Type B pancreatic cell (in vitro differentiated cells): ENCODE measurements at places on chromosomes 3 and 15. TPM values are rescaled to one million over a fixed set of nuclear protein-coding genes. Genes with fewer than 3 reads are reported as not detected.
A peak's percentile ranks its signal among the peaks of the same experiment; 100 is the strongest.

The ALS2CL gene
- 31.7 and 70.8 TPM in 2 replicates for total RNA-seq

The OR5H15 gene
- total RNA-seq: not detected in 2 replicates

The ZNF501 gene
- 5.0 and 5.8 TPM in 2 replicates for total RNA-seq

The SMAD6 gene
- 27.0 and 31.7 TPM in 2 replicates for total RNA-seq

GRCh38 chr15:35696767-35697231, 150.8 kb upstream of the DPH6 start:
- H3K4me3 ChIP-seq: peak overlapping the region; percentile 45
- no peaks in the 10 kb centered on the region for H3K36me3 ChIP-seq
- peaks cover 50% of the 10 kb centered on the region for H3K4me1 ChIP-seq
- no peaks in the 10 kb centered on the region for H3K27me3 ChIP-seq
- H3K27ac ChIP-seq: peak overlapping the region; percentile 79

- H3K27ac ChIP-seq: peak overlapping the region; percentile 12
- H3K4me1 ChIP-seq: peaks cover 26% of the 10 kb centered on the region
- peaks cover 3% of the 10 kb centered on the region for H3K27me3 ChIP-seq
- DNase-seq: no peak
- no peaks in the 10 kb centered on the region for H3K36me3 ChIP-seq
These were observed 57.0 kb downstream of the IQSEC1 start for GRCh38 chr3:13016083-13016720.

DNA sequence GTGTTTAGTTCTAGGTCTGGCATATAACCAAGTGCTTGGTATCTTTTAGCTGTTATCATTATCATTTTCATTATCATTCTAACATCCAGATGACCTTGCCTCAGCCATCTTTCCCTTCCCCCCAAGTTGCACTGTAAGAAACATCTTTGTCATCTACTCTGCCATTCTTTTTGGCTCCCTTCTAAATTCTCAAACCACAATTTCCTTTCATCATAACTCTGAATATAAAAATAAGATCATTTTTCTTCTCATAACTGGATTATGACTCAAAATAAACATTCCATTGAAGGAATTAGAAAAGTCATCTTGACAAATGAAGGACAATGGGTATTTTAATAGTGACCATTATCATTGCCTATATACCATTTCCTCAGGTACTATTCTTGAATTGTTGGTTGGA, 786.2 kb downstream of the AGBL1 start:
- no peak overlapping the region for H3K4me3 ChIP-seq
- peaks cover 28% of the 10 kb centered on the region for H3K27me3 ChIP-seq
- peaks cover 3% of the 10 kb centered on the region for H3K36me3 ChIP-seq
- no peak for DNase-seq

DNA sequence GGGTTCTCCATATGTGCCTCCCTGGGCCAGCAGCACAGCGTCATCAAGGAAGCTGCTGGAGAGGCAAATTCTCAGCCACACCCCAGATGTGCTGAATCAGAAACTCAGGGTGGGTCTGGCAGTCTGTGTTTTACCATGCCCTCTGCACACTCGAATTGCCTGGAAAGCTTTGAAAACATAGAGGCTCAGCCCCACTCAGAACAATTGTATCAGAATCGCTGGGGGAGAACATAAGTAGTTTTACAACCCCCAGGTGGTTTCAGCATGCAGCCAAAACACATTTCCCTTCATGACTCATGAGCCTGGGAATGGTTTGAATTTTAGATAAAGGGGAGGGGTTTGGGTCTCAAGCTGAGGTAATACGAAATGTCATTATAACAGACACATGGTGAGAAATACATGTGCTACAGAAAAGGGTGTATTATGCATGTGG, 9.6 kb downstream of the TGM4 start:
- peaks cover 8% of the 10 kb centered on the region for H3K27me3 ChIP-seq
- no peak overlapping the region for H3K4me3 ChIP-seq
- peak overlapping the region; percentile 65 for H3K27ac ChIP-seq
- H3K4me1 ChIP-seq: no peaks in the 10 kb centered on the region
- no peaks in the 10 kb centered on the region for H3K36me3 ChIP-seq

GRCh38 chr3:110391640-110392395, 679.8 kb upstream of the NECTIN3 start:
- no peak overlapping the region for H3K27ac ChIP-seq
- no peaks in the 10 kb centered on the region for H3K4me1 ChIP-seq
- H3K27me3 ChIP-seq: no peaks in the 10 kb centered on the region
- DNase-seq: no peak

DNA sequence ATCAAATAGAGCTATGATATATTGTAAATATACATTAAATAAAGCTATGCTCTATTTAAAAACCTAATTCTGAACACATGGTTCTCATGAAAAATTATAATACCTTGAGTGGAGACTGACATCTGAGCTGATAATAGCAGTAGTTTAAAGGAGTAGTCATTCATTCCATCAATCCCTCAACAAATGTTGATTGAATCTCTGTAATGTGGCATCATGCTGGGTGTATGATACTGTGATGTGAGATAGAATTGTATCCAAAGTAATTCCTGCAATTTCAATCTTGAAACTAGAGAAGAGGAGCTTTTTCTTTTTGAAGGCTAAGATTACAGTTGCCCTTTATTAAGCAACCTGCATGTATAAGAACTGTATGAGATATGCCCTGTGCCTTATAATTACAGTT, 63.1 kb downstream of the ADAMTSL3 start:
- H3K36me3 ChIP-seq: no peaks in the 10 kb centered on the region
- no peak for DNase-seq
- H3K4me1 ChIP-seq: no peaks in the 10 kb centered on the region
- H3K27ac ChIP-seq: no peak overlapping the region

GRCh38 chr15:91413142-91413541, 313.1 kb downstream of the SV2B start:
- no peak overlapping the region for H3K4me3 ChIP-seq
- H3K27me3 ChIP-seq: peaks cover 5% of the 10 kb centered on the region
- no peak overlapping the region for H3K27ac ChIP-seq
- no peaks in the 10 kb centered on the region for H3K36me3 ChIP-seq

DNA sequence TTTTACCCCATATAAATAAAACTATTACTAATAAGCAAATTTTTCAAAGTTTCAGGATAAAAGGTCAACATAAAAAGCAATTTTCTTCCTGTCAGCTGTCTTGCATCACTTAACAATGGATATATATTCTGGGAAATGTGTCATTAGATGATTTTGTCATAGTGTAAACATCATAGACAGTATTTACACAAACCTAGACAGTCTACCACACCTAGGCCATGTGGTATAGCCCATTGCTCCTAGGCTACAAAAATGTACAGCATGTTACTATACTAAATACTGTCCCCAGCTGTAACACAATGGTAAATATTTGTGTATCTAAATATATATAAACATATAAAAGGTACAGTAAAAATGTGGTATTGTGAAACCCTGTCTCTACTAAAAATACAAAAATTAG, 156.7 kb downstream of the ANO10 start:
- DNase-seq: no peak
- H3K27me3 ChIP-seq: no peaks in the 10 kb centered on the region
- H3K27ac ChIP-seq: no peak overlapping the region
- H3K36me3 ChIP-seq: peaks cover 12% of the 10 kb centered on the region
- no peaks in the 10 kb centered on the region for H3K4me1 ChIP-seq

DNA sequence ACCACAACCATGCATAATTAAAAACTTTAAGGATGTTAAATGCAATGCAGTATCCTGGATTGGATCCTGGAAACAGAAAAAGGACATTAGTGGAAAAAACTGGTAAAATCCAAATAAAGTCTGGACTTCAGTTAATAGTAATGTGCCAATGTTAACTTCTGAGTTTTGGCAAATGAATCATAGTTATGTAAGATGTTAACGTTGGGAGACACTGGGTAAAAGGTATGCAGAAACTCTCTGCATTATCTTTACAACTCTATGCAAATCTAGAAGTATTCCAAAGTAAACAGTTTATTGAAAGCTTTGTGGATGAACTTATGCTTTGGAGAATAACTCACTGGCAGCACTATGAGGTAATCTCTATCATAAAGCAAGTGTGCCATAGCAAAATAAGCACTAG, 357.4 kb downstream of the RORA start:
- no peak for DNase-seq
- H3K27ac ChIP-seq: no peak overlapping the region
- H3K4me3 ChIP-seq: no peak overlapping the region
- peaks cover 6% of the 10 kb centered on the region for H3K4me1 ChIP-seq
- no peaks in the 10 kb centered on the region for H3K27me3 ChIP-seq
- no peaks in the 10 kb centered on the region for H3K36me3 ChIP-seq

GRCh38 chr15:42210696-42211095, 2.6 kb upstream of the VPS39 start:
- DNase-seq: no peak
- no peaks in the 10 kb centered on the region for H3K27me3 ChIP-seq
- H3K4me1 ChIP-seq: peaks cover 20% of the 10 kb centered on the region

DNA sequence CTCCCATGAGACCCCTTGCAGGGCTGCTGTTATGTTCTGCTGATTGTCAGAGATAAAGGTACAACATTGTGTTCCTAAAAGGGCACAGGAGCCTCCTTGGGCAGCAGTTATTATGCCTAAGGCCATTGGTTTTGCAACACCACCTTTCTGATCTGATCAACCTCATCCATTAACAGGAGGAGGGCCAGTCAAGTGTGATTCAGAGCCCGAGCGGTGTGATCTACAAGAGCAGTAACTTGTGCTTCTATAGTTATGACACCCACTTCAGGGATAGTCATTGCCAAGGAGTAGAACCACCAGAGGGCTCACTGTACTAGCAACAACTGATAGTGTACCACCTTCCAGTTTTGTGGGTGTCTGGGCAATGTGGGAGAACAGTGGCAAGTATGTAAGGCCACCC, 1457.9 kb upstream of the CADM2 start:
- no peak overlapping the region for H3K27ac ChIP-seq
- H3K4me3 ChIP-seq: no peak overlapping the region
- DNase-seq: no peak
- H3K36me3 ChIP-seq: no peaks in the 10 kb centered on the region

- peak overlapping the region; percentile 97 for H3K27ac ChIP-seq
- H3K36me3 ChIP-seq: peaks cover 4% of the 10 kb centered on the region
- peaks cover 29% of the 10 kb centered on the region for H3K4me1 ChIP-seq
- H3K27me3 ChIP-seq: no peaks in the 10 kb centered on the region
These were observed 595 bp downstream of the DPH6 start for GRCh38 chr15:35545316-35545823.

- H3K4me1 ChIP-seq: no peaks in the 10 kb centered on the region
- DNase-seq: no peak
- H3K4me3 ChIP-seq: no peak overlapping the region
- H3K27ac ChIP-seq: no peak overlapping the region
- no peaks in the 10 kb centered on the region for H3K27me3 ChIP-seq
- peaks cover 14% of the 10 kb centered on the region for H3K36me3 ChIP-seq
These were observed 42.3 kb downstream of the TXNRD3 start for GRCh38 chr3:126612479-126613205.

DNA sequence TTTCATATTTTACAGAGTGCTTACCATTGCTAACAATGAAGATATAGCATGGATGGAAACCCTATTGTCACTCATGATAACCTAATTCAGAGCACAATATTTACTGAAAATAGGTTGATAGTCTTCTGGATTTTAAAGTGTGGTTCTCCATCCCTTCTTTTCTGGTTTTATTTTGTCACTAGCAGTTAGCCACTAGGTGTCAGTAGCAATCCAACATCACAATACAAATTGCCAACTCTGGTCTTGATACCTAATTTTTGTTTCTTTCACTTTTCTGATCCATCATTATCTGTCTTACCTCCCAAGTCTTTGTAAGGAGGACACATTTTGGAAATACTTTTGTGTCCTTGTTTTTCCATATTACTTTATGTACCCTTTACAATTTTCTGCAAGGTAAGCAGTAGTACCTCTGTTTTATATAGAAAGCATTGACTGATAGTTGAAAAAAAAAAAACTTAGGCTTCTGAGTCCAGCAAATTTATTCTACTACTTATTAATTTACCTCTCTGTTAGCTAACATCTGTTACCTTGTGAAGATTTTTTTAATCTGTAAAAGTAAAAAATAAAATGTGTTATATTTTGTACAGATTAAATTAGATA, 28.3 kb upstream of the CRYBG3 start:
- no peak for DNase-seq
- H3K36me3 ChIP-seq: no peaks in the 10 kb centered on the region
- no peak overlapping the region for H3K4me3 ChIP-seq
- no peak overlapping the region for H3K27ac ChIP-seq
- H3K27me3 ChIP-seq: no peaks in the 10 kb centered on the region

DNA sequence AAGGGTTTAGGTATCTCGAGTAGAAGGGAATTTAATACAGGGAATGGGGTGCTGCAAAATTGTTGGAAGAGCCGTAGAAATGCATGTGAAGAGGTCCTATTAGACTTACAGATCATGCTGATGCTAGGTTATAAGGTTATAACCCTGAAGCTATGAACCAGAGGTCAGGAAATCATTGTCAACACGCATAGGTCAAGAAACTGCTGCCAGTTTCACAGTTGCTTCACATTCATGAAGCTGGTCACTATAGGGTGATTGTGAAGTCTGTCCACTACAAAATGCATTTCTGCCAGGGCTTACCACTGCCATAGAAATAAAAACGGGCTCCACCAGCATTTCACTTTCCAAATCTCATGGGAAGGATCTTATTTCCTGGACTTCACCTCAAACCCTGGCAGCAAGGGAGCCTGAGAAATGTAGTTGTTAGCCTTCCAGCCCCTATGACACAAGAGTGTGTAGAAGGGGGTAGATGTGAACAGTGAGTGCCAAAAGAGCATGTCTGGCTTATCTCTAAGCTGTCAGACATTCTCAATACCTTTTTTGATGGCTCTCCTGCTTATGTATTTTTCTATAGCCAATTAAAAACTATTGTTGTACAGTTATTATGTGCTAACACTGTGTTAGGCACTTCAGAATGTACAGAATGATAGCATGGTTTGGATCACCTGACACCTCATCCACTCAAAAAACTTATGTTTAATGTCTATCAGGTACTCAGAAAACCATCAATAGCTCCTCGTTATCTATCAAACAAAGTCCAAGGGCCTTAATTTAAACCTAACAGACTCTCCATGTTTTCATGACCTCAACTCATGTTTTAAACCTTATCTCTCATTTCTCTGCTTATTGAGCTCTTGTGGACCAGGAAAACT, 148.3 kb upstream of the TSC22D2 start:
- DNase-seq: no peak
- no peak overlapping the region for H3K4me3 ChIP-seq
- H3K27ac ChIP-seq: no peak overlapping the region
- peaks cover 14% of the 10 kb centered on the region for H3K4me1 ChIP-seq

DNA sequence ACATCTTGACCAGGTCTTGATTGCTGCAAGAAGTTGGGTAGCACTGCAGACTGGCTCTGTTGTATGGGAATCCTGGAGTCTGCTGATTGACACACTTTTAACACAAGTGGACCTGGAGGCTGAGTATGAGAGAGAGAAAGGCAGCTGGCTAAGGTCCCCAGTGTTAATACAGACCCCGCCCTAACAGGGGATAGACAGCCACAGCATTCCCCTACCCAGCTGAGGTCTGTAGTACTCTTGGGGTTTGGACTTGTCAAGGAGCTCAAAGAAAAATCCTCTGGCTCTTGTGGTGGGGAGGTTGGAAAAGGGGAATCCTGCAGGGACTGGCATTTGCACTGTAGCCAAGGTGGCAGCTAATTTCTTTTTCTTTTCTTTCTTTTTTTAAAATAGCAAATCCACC, 192.7 kb downstream of the ZNF621 start:
- no peak overlapping the region for H3K4me3 ChIP-seq
- peaks cover 4% of the 10 kb centered on the region for H3K27me3 ChIP-seq
- H3K4me1 ChIP-seq: peaks cover 13% of the 10 kb centered on the region
